ENCODE measurements at places on chromosomes 2 and 18.

DNA sequence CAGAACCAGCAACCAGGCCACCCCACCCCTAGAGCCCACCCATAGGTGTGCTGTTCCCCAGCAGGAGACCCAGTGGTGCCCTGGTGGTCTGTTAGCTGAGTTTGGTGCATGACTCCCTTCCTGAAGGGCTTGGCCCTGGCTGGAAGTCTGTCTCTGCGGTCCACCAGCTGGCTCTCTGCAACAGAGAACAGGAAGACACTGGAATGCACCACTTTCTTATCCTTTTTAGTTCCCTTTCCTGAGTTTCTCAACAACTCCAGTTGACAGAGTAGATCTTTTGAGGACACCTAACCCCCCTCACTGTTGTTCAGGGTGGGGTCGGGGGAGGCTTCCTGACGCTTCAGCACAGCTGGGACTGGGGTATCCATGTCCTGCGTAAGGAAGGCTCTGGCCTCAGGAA, 11.9 kb upstream of the RPL37A start:
- DNase-seq, result no peak

DNA sequence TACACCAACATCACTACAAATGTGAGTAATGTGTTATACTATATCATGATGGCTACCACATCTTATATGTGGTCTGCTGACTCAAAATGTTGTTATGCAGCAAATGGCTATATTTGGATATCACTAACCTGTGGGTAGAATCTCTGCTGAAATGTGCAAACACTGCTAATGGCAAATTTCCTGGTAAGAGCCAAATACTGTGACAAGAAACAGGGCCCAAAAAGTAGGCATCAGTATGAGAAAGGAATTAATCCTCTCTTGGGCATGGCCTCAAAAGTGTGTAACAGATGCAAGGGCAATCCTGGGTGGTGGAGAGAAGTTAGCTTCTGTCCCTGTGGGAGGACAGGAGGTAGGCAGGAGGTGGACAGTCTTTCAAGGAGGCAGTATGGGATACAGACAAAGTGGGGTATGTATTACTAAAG, 13.3 kb downstream of the ATF2 start:
- DNase-seq, result no peak

DNA sequence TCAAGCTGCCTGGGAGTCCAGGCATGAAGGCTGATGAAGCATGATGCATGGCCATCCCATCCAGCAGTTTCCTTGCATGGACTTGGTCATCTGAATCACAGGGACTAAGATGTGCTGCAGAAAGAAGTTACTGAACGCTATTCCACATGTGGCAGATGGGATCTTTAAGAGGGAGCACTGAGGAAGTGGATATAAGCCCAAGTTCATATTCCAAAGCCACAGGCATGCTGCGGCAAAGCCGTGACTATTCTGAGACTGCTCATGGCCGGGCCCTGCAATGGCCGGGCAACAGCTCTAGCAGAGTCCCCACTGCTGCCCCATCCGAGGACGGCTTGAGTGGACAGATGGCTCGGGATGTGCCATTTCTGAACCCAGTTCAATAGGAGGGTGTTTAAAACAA, 61.5 kb downstream of the STPG4 start:
- DNase-seq, result no peak

DNA sequence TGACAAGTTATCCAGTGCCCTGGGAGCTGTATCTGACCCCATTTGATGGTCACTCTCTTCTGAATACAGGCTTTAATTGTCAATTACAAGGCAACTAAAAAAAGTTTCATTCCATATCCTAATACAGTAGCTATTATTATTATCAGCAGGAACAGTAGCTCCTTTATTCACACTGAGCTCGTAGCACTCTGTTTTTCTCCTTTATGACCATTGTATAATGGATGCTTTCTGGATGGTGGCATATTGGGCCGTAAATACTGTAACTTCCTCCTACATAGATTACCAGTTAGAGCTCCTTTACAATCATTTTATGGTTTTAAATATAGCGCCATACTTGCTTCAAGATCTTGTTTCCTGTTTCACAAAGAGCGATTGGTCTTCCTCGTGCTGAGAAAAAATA, 1040.3 kb downstream of the TSN start:
- no peak for DNase-seq

- no peak for DNase-seq
These were observed 47.7 kb downstream of the EMX1 start for GRCh38 chr2:72965016-72965415.

DNA sequence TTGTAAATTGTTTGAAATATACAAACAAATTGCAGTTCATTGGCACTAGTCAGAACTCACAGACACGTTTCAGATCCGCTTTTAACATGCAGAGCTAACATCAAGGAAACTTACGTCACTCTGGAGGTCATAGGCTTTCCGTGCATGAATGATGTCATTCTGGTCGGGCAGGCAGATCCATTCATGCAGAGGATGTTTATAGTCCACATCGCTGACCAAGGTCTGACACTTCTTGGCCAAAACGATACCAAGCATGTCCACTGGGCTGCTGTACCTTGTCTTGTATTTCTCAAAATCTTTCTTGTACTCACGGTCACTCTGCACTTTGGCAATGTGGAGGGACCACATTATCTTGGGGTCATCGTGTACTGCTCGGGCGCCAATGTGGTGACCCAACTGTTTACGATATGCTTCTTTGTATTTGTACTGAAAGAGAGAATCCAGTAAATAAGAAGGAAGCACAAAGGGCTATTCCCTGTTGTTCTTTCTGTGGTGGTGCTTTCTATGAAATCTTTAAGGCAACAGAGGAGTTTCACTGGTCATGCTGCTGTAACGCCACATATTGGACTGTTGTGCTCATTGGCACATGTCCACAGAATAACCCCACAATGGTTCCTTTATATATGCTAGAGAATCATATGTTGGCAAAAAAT, 114.8 kb downstream of the NEB start:
- no peak for DNase-seq

- DNase-seq, result no peak
These were observed 5.6 kb upstream of the NTSR2 start for GRCh38 chr2:11675423-11676112.

DNA sequence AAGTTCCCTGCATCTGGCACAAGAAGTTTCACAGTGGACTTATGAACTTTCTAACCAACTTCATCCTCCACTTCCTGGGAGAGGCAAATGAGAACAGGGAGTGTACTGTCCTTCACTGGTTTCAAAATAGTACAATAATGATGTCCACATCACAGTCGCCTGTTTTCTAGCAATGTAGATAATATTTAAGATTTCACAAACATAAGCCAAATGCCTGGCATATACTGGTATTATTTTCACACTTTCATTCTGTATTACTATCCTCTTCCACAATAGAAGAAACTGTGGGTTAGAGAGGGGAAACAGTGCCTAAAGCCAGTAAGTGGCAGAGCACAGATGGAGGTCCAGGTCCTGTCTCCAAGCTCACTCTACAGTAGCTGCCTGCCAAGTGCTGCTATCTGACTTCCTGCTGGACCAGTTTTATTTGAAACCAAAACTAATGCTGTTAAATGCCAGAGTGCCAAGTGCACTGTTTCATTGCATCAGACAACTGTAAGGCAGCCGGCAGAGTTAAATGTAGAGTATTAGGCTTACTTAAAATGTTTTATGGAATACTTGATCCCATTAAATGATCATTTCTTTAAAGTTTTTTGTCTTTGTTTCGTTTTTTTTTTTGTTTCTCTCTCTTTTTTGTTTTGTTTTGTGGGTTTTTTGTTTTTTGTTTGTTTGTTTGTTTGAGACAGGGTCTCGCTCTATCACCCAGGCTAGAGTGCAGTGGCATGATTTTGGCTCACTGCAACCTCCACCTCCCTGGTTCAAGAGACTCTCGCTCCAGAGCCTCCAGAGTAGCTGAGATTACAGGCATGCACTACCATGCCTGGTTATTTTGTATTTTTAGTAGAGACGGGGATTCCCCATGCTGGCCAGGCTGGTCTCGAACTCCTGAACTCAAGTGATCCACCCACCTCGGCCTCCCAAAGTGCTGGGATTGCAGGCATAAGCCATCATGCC, 15.1 kb downstream of the COBLL1 start:
- DNase-seq, result no peak

DNA sequence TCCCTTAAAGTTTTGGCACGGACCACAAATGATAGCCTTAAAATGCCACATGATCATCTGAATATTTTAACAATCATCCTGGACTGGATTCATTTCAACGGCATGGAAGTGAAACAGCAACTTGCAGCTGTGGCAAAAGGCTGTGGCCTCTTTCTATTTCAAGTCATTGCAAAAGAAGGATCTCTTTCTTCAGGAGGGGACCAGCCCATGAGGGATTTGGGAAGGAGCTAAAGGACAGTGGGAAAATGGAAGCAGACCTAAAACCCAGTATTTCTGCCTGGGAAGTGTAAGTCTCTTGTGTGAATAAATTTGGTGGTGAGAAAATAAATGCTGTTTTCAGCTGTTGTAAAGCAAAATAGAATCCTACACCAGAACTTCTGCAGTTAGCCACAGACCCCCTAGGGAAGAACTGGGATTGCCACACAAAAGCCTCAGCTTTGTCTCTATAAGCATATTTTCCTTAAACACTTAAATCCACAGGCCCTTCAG, 107.3 kb upstream of the ZFP36L2 start:
- DNase-seq, result no peak

All from hematopoietic multipotent progenitor cell treated with erythropoietin and hydrocortisone succinate and interleukin-3 and kit ligand, for 17 days (in vitro differentiated cells).